Glutamatergic neuron (in vitro differentiated cells): ENCODE measurements at places on chromosomes 5 and 9. TPM values are rescaled to one million over a fixed set of nuclear protein-coding genes. Genes with fewer than 3 reads are reported as not detected.

Gene DIPK1B
- total RNA-seq, result 71.3 TPM

Gene WNT8A
- not detected for total RNA-seq

Gene SLC25A2
- 1.9 TPM for total RNA-seq

Gene HRH2
- not detected for total RNA-seq

- DNase-seq, result no peak
Measured at GRCh38 chr5:144979516-144980264, 809.0 kb downstream of the KCTD16 start.

GRCh38 chr5:143302341-143303045 lies 101.0 kb downstream of the NR3C1 start:
- no peak for DNase-seq

- DNase-seq, result no peak
Measured at GRCh38 chr9:3359048-3359692, 166.6 kb downstream of the RFX3 start.

- no peak for DNase-seq
Measured at GRCh38 chr9:1759009-1759408, 256.1 kb upstream of the SMARCA2 start.

DNA sequence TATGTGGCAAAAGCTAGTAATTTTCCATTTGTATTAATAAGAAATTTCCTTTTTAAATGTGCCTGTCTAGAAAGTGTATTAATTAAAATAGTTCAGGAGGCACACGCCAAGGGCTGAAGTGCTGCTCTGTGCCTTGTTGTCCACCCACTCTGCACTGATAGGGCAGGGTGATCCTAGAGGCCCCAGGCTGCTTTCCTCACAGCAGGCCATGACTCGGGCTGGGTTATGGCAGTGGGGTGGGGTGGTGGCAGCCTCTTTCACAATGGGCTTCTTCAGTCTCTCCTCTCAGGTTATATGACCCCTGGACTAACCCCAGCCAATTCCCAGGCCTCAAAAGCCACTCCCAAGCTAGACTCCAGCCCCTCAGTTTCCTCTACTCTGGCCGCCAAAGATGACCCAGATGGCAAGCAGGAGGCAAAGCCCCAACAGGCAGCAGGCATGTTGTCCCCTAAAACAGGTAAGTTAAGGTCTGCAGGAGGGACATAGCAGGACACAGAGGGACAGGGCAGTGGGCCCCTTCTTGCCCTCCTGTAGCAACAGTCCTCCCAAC lies 19.5 kb downstream of the CD74 start:
- no peak for DNase-seq

DNA sequence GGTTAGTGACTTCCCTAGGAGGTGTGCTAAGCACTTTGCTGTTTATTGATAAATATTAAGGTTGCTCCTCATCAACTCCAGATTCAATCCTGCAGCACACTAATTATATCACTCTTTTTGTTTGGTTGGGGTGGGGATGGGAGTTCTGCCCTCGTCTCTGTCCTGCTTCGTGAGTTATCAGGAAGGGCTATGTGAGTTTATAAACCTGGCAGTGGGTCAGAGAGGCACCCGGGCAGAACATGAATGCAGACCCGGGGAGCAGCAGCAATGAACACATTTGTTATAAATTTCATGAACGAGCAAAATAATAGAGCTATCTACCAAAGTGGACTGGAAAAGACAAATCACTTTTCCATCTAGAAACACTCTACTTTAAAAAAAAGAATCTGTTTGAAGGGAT lies 125.5 kb upstream of the WWC1 start:
- no peak for DNase-seq

DNA sequence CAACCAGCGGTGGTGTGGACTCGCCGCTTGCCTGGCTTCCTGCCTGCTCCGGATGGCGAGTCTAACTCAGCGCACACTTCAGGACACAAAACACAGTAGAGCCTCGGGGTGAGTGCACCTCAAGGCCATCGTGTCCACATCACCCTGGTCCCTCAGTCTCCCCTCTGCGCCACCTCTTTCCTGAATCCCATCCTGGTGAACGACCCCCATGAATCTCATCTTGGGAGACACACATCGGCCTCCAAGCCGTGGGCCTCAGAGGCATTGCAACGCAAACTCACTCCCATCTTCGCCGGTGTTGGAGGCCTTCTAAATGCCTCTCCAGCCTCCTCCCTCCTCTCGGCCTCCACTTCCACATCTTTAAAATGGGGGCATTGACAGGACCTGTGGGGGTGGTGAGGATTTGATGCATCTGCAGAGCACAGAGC lies 124.3 kb downstream of the COL23A1 start:
- DNase-seq, result no peak

GRCh38 chr9:132780230-132781007 lies 97.7 kb downstream of the AK8 start:
- no peak for DNase-seq

- DNase-seq, result no peak
Measured at GRCh38 chr5:155898284-155898683, 428.7 kb upstream of the SGCD start.

- DNase-seq, result no peak
Measured at GRCh38 chr5:71810023-71810422, 90.9 kb downstream of the CARTPT start.
